ENCODE measurements at places on chromosomes 6 and 20.

DNA sequence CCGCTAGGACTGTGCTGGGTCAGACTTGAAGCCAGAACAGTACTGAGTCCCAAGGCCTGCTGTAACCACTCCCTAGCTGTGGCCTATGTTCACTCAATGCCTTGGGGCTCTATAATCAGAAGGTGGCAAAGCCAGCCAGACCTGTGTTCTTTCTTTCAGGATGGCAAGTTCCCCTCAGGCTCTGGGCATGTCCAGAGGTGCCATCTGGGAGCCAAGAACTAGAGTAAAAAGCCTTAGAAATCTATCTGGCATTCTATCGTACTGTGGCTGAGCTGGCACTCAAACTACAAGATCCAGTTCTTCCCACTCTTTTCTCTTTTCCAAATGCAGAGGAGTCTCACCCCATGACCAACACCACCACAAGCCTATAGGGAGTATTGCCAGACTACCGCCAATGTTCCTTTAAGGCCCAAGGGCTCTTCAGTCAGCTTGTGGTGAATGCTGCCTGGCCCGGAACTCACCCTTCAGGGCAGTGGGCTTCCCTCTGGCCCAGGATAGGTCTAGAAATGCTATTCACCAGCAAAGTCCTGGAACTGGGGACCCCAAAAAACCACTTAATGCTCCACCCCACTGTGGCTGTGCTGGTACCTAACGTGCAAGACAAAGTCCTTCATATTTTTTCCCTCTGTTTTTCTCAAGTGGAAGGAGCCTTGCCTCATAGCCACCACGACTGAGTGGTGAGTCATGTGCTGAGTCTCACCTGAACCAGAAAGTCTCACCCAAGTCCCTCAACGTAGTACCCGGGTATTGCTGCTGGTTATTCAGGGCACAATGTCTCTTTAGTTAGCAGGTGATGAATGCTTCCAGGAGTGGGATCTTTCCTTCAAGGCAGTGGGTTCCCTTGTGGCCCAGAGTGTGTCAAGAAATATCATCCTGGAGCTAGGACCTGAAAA is 8.6 kb upstream of the SIRPB2 start:
- no peak for DNase-seq

DNA sequence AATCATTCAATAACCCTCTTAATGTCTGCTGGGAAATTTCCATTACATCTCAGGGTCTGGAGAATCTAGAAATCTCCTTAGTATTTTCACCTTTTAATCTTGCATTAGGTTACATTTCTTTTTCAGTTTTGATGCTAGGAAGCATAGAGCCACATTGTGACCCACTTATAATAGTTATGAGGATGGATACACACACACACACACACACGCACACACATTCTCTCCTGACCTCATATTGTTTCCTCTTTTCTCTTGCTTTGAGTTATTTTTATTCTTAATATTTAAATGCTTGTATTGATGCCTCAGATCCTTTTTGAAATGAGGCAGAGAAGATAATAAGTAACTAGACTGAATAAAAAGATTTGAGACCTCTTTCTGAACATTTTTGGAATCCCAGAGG is 128.4 kb downstream of the KLHL32 start:
- DNase-seq = no peak

GRCh38 chr20:14775778-14776177 is 438.4 kb upstream of the FLRT3 start:
- DNase-seq = peak; percentile 36

DNA sequence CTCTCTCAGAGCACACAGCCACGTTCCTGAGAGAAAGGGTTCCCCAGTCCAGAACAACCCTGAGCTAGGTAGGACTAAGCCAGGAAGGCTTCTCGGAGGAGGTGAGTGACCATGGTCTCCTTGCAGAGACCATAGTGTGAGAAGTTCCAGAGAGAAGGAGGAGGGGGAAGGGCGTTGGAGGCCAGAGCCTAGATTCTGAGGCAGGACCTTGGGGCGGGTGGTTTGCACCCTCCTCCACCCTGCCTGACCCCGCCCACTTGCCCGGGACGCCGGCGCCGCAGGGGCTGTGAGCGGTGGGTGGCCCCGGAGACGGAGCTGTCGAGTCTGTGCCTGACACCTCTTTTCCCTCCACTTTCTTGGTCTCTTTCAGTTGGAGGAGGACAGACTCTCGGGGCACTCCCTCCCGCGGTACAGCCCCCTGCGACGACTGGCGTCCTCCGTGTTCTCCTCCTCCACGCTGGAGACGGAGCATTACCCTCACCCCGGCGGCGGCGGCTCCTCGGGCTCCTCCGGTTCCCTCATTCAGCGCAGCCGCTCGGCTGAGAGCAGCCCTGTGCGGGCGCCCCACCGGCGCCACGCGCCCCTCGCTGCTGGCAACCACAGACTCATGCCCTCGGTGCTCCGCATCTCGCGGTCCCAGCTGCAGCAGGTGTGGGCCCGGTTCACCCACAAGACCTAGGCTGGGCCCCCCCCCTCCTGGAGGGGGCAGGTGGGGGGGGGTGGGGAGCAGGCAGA is 26.2 kb downstream of the TTBK1 start:
- no peak for DNase-seq

GRCh38 chr6:108565893-108566292 is 5.2 kb downstream of the FOXO3 start:
- DNase-seq = no peak

GRCh38 chr20:5003626-5004025 is 2.3 kb upstream of the SLC23A2 start:
- no peak for DNase-seq

DNA sequence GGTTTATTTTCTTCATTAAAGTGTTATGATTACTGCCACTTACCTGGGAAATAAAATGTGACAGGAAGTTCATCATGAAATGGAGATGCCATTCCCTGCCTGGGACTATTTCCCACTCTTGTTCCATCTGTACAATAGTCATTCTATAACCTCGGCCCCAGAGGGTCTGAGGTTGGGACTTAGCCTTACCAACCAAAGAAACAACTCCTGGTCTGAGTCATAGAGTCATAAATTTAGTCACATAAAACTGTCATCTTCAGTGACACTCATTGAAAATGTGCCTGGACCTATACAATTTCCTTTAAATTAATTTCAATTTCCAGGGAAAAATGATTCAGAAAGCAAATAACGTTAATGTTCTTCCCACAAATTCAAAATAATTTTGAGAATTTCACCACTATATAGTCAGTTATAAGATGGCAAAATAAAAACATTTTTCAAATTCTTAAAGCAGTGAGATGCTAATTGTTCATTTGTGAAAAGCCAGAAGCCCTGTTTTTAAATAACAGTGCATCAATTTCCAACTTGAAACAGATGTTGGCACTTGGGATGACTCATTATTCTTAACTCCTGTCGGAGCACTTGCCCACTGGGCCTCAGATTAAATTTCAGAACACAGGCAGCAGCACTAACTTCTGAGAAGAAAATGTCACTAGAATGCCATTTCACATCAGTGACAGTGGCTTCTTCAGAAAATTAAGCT is 201.2 kb upstream of the SMLR1 start:
- peak; percentile 66 for DNase-seq

- DNase-seq = no peak
Observed at GRCh38 chr6:137729866-137730629, 137.0 kb upstream of the TNFAIP3 start.

DNA sequence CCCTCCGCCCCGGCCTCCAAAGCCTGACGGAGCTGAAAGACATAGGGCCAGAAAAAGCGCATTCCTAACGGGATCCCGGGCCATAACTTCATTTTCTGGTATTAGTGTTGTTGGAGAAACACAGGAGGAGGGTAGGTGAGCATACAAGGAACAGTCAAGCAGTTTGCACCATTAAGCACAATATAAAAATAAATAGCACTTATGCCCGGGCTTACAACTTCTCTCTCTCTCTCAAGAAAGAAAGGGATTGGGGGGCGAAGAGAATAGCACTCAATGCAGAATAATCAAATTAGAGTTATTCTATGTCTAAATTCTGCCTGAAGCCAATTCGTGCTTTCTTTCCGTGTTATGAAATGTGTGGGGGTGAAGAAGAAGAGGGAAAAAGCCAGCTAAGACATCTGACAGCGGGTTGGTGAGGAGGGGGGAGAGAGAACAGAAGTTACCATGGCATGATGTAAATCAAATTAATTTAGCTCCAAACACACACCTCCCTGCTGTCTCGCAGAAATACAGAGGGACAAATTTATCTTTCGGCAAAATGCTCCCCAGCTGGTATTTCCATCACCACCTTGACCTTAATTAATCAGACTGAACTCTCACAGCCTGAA is 508 bp upstream of the METTL24 start:
- no peak for DNase-seq

GRCh38 chr6:63578757-63579156 is 6.5 kb downstream of the LOC128125822 start:
- no peak for DNase-seq

GRCh38 chr20:35743693-35744491 is 1.8 kb upstream of the RBM39 start:
- DNase-seq = no peak

DNA sequence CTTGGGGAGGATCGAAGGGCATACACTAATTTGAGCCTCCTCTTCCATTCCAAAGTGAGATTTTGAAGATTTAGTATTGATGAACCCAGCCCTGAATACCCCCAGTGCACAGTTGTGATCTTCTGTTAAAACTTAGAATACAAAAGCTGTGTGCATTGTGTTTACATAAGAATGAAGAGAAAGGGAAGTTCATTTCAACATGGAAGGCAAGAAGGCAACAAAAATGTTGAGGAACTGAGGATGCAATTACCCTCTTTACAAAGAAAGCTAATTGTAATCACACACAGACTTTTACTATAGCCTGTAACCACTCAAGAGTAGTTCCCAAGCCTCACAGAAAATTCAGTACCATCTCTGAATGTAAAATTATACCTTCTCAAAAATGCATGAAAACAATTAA is 49.3 kb downstream of the GFOD1 start:
- no peak for DNase-seq

DNA sequence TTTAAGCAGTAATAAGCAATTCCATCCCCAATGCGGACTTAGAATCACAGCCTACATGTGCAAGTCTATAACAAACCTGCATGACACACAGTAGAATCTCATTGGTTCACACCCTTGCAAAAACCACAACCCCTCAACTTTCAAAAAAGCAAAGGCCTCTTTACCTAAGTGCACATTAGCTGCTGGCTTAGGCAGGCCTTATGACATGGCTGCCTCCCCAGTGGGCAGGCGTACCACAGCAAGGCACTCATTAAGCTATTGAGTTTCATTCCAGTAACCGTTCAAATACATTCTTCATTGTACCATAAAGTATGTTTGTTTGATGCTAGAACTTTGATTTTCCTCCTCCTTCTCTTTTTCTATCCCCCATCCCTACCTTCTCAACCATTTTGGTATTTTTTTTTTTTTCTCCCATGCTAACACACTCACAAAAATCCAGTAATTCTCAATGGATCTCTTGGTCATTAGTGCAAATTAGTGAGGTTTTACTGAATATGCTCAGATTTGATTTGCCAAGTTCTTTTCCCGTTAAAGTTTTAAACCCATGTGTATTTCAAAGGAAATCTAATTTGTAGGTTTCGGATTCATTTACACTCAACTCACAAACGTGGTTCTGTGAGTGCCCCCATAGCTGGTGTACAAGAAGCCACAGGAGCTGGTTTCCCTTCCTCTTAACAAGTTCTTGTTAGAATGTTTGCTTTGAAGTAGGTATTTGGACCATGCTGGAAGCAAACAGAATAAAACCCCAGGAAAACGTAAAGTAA is 460.4 kb upstream of the RUNX2 start:
- no peak for DNase-seq

DNA sequence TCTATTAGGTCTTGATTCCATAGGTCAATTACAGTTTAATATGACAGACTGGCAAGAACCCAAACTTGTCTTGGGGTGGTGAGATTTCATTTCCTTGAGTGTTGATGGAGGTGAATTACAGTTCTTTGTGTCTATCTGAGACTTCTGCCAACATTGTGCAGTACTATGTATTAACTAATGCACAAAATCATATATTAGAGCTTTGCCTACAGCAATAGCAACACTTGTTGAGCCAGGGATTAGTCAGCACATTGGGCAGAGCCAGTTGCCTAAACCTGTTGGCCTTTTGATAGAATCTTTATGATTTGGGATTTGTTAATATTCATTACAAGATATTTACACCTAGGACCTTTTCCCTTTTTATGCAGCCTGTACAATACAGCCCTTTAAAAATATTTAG is 135.3 kb upstream of the CENPW start:
- no peak for DNase-seq

DNA sequence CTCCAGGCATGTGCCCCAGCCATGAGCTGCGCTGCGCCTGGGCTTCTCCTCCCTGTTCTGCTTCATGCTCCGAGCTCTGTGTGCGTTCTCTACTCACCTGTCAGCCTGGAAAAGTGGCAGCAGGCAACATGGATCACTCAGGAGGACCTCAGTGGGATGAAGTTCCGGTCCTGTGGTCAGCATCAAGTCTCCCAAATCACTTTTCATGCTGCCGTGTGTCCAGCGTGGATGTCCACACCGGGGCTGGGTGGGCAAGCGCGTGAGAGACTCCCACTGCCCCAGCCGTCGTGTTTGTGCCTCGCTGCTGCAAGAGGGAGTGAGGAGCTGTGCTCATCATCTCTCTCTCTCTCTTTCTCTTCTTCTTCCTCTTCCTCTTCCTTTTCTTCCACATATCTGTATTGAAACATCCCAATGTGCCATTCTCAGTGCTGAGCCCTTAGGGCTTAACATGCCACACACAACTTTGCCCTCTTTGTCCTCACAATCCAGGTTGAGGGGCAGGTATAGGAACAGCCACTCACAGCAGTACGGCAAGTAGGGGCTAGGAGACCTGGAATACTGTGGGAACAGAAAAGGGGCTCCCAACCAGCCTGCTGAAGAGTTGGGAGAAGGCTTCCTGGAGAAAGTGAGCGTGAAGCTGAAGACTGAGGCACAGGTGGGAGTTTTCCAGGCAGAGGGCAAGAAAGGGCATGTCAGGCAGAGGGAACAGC is 3.8 kb upstream of the PDYN start:
- no peak for DNase-seq

DNA sequence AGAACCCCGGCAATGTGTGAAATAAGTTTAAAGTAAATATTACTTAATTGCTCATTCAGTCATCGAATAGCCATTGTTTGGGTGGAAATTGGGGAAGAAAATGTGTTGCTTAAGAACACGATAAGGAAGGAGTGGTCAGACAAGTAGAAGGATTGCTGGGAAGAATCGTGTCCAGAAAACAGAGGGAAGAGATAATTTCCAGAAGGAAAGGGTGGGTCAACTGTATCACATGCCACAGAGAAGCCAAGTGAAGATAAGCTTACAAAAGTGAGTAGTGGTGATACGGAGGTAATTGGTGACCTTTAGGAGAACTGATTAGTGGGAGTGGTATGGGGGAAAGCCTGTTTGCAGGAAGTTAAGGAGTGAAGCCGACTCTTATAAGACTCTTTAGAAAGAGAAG is 306.2 kb downstream of the SOX4 start:
- DNase-seq = no peak

DNA sequence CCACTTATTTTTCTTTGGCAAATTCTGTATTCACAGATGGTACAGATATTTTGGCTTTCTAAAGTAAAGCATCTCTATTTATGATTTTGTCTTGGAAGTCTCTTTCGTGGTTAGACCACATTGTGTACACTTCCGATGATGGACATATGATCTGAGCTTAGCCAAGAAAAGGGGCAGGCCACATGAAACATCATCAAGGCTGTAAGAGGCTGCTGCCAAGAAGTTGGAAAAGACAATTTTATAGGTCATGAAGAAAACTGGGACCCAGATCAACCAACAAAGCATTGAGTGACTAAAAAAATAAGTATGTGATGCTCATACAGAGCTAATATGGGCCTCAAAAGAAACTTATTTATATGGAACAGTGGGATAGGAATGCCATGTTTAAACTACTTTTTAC is 266.4 kb downstream of the HAO1 start:
- no peak for DNase-seq

- DNase-seq = no peak
Observed at GRCh38 chr20:46062151-46062550, 27.6 kb downstream of the NCOA5 start.

- DNase-seq = no peak
Observed at GRCh38 chr6:45696738-45697137, 318.9 kb downstream of the CLIC5 start.
